ENCODE measurements at places on chromosomes 2 and 18.

- no peaks in the 10 kb centered on the region for H3K4me1 ChIP-seq
- DNase-seq, result no peak
- H3K27me3 ChIP-seq, result no peaks in the 10 kb centered on the region
- H3K36me3 ChIP-seq, result no peaks in the 10 kb centered on the region
- no peak overlapping the region for H3K4me3 ChIP-seq
Measured at GRCh38 chr2:180938451-180938850, 42.0 kb upstream of the UBE2E3 start.

- H3K27ac ChIP-seq, result no peak overlapping the region
- H3K4me1 ChIP-seq, result no peaks in the 10 kb centered on the region
- no peaks in the 10 kb centered on the region for H3K27me3 ChIP-seq
- H3K36me3 ChIP-seq, result no peaks in the 10 kb centered on the region
- no peak for DNase-seq
Measured at GRCh38 chr2:195779491-195779890, 122.5 kb downstream of the SLC39A10 start.

DNA sequence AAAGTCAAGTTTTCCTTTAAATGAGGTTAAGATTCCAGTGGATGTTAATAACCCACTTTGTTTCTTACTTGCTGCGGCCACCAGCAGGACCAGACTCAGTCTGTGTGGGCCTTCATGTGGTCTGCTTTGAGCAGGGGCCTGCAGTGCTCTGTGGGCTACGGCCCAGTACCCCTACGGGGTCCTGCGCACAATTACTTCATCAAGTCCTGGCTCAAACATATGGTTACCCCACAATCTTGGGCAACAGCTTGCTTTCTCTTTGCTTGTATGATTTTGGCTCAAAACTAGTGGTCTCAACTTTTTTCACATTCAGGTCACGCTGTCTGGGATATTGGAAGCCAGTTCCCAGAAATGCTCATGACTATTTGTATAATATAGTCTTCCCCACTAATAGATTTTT is 64.2 kb downstream of the PTPN2 start:
- no peak overlapping the region for H3K27ac ChIP-seq
- H3K27me3 ChIP-seq, result no peaks in the 10 kb centered on the region
- peaks cover 54% of the 10 kb centered on the region for H3K36me3 ChIP-seq

GRCh38 chr2:22880161-22880560 is 504.8 kb upstream of the KLHL29 start:
- no peak for DNase-seq
- no peaks in the 10 kb centered on the region for H3K4me1 ChIP-seq

- no peak overlapping the region for H3K27ac ChIP-seq
- H3K4me1 ChIP-seq, result peaks cover 5% of the 10 kb centered on the region
- no peaks in the 10 kb centered on the region for H3K27me3 ChIP-seq
- H3K36me3 ChIP-seq, result no peaks in the 10 kb centered on the region
Measured at GRCh38 chr2:237568121-237568660, 1.8 kb downstream of the PRLH start.

GRCh38 chr18:24539866-24540617 is 79.6 kb downstream of the HRH4 start:
- H3K27ac ChIP-seq, result no peak overlapping the region
- no peak for DNase-seq
- H3K27me3 ChIP-seq, result peaks cover 16% of the 10 kb centered on the region

- H3K27ac ChIP-seq, result no peak overlapping the region
- H3K36me3 ChIP-seq, result no peaks in the 10 kb centered on the region
- DNase-seq, result no peak
- H3K4me3 ChIP-seq, result no peak overlapping the region
Measured at GRCh38 chr2:237648016-237648381, 20.6 kb downstream of the LRRFIP1 start.

GRCh38 chr2:230459216-230459615 is 43.2 kb downstream of the SP100 start:
- no peaks in the 10 kb centered on the region for H3K27me3 ChIP-seq
- H3K4me1 ChIP-seq, result no peaks in the 10 kb centered on the region
- no peak overlapping the region for H3K4me3 ChIP-seq
- no peak overlapping the region for H3K27ac ChIP-seq
- H3K36me3 ChIP-seq, result peaks cover 37% of the 10 kb centered on the region
- no peak for DNase-seq

- no peak for DNase-seq
- no peak overlapping the region for H3K4me3 ChIP-seq
Measured at GRCh38 chr2:23599667-23600066, 214.7 kb downstream of the KLHL29 start.
